ENCODE measurements at places on chromosomes 12 and 14.

- DNase-seq: no peak
Observed at GRCh38 chr14:103007555-103007954, 49.8 kb downstream of the CDC42BPB start.

DNA sequence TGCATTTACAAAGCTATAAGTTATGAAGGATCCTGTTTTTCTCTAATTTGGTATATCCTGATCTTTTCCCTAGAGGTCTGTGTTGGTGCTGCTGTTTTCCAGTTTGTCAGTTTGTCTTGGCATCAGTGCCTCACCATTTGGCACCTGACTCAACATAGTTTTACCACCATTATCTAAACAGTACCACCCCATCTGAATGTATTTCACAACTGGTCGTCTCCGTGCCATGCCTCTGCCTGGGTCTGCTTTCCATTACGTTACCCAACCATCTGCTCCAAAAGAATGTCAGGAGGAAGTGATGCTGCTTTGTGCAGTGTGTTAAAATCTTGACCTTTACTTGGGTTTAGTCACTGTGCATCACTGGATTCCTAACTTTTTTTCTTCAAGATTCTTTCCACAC, 129.3 kb upstream of the RASSF8 start:
- no peak for DNase-seq

DNA sequence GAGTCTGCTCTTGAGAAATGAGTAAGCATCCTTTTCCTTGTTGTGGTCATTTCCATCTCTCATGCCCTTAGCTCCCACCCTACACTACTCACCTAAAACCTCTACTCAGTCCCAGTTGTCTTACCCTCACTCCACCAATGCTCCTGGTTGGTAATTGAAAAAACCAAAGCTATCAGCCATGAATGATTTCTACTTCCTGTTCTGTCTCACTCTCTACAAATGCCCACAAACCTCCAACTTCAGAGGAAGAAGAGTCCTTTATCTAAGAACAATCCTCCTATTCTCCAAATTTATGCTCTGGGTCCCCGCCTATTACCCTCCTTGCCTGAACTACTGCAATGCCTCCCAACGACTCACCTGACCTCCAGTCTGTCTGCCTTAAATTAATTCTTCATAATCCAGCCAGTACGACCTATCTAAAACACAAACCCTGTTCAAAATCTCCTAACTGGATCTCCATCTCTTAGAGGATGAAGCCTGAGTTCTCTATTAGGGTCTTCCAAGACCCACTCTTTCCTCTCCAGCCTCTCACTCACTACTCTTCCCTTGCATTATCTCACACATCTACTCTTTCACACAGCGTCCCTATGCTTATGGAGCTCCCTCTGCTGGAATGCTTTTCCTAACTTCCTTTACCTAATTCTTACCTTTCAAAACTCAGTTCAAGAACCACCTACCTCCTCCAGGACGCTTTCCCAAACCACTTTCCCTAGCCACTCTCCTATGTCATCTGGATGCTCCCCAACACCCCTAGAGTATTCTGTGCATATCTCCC, 2.2 kb downstream of the DHRS1 start:
- DNase-seq: no peak

- no peak for DNase-seq
Observed at GRCh38 chr12:22325218-22325617, 9.3 kb downstream of the ST8SIA1 start.

GRCh38 chr14:49882826-49883694, 9.8 kb upstream of the ARF6 start:
- DNase-seq: no peak

DNA sequence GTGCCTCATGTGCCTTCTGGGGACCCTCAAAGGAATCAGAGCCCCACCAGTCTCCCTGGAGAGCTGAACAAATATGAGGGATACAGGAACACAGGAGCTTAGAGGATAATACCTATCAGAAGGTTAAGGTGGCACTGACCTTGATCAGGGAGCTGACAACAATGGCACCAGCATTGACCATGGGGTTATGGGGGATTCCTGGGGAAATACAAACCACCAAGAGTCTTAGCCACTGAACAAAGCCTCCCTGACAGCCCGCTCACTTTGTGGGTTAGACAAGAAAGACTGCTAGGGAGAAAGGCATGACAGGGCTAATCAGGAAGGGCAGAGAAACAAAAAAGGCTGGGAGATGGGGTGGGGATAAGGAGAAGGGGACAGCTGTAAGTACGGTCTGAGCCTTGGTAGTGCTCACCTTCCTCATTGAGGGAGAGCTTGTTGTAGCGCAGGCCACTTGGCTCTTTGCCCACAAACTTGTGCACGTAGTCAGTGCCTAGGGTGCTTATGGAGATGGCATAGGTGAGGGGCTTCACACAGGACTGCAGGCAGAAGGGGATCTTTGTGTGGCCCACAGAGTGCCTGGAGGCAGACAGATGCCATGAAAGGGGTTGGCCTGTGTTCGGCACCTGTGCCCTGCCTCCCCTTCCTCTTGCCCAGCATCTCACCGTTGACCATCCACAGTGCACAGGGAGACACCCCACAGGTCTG, 9.3 kb downstream of the SPRYD4 start:
- DNase-seq: no peak
